ENCODE measurements at places on chromosomes 13 and 19.

DNA sequence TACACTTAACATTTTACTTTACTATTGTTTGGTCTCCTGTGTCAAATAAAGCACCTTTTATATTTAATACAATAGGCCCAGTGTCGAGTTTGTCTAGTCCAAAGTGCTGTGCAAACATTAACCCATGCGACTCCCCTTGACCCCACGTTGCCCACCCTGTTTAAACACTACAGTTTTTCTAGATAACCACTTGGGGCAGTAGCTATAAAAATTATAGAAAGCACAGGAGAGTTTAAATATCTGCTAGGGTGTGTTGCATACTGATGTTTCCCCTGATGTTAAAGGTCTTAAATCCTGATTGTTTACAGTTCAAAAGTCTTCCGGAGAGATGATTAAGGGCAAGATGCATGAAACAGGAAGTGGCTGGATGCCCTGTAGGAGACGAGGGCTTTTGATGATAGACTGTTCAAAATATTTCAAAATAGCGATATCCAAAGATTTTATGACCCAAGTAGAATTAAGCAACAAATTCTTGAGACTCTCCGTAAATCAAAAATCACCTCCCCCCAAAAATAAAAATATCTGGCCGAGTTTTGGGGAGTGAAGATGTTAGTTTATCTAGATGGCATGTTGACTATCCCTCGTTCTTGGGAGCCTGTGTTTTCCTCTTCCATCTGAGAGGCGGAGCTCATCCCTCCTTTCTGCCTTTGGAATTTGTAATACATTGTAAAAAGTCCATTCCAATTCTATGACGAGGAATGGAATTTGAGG, 167.1 kb downstream of the FGF9 start:
- no peak for DNase-seq

GRCh38 chr19:34359954-34360315, 5.1 kb upstream of the GPI start:
- no peak for DNase-seq

DNA sequence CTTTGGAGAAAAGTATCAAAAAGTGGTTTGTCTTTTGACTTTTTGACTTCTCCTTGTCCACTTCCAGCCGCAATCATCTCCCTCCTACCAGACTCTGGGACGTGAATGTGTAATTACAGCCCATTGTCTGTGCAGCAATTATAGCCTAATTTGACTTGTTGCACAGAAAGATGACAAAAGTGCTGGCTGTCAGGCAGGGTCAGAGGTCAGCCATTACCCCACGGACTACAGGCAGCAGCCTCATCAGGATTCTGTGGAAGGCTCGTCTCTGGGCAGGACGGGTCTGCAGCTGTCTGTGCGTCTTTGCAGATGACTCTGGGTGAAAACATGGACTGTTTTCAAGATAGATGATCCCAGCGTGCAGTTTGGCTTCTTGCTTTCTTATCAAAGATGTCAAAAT, 102.2 kb upstream of the EDNRB start:
- no peak for DNase-seq

- peak; percentile 67 for DNase-seq
Measured at GRCh38 chr13:45367358-45367757, 26.4 kb upstream of the TPT1 start.

DNA sequence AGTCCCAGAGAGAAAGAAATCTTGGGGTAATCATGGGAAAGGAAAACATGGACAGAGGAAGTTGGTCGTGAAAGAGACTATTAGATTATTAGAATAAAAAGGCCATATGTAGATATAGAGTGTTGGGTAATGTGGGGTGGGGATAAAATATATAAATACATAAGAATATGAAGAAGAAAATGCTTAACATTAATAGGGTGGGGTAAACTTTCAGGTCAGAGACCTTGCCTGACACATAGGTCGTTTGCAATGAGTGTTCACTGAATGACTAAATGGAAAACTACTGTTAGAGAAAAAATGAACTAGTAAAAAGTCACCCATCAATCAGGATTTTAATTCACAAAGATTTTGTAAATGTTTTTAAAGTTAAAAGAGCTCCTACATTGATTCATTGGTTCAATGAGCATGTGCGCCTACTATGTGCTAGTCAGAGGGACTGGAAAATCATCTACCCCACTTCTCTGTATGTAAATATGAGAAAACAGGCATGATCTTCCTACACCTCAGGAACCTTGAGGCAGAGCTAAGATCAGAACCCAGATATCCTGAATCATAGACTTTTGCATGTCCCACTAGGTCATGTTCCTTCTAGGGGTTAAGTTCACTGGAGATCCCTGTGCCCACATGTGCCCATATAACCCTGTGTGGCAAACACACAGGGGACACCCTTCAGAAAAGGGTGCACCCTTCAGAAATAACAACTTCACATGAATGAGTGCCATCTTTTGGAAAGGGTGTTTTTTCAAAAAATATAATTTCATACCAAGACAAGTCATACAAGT, 24.6 kb upstream of the KLF12 start:
- DNase-seq: no peak

- no peak for DNase-seq
Measured at GRCh38 chr13:114067886-114068651, 64.4 kb downstream of the RASA3 start.

- DNase-seq: no peak
Measured at GRCh38 chr13:107713314-107713713, 502.0 kb downstream of the LIG4 start.

DNA sequence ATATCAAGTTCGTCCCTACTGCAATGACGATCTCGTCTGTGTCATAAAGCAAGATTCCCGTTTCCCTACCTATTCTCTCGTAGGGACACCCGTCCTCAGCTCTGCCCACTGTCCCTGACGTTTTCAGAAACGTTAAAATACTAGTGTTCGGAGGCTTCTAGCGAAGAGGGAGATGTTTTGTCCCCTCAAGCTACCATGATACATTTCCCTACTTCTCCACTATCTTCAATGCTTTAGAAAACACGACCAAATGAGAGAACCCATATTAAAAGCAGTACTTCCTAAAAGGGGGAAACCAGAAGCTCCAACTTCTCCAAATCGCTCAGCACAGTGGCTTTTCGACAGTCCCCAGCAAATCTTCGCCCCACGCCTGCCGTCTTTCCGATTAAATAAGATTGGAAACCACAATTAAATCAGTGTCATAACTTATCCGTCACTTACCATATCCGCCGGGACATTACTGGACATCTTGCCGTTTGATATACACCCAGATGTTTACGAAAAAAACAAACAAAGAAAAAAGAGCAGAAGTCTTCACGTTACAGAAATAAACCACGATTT, 1.3 kb downstream of the UBL3 start:
- no peak for DNase-seq

DNA sequence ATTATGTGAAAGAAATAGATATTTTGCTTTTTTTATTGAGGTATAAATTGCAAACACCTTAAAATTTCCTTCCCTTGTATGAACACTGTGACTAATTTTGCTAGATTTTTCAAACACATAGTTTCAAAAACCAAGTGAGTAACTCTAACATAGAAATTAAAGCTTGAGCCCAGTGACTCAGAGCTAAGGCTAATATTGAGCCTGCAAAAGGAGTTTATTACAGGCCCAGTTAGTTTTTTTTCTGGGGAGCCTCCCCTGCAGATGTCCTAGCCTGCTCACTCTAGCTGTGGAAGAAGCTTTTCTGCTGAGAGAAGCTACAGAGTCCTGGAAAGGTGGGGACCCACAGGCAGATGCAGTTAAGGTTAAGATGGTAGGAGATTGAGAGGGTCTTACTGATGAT, 3.4 kb downstream of the ZNF430 start:
- no peak for DNase-seq

DNA sequence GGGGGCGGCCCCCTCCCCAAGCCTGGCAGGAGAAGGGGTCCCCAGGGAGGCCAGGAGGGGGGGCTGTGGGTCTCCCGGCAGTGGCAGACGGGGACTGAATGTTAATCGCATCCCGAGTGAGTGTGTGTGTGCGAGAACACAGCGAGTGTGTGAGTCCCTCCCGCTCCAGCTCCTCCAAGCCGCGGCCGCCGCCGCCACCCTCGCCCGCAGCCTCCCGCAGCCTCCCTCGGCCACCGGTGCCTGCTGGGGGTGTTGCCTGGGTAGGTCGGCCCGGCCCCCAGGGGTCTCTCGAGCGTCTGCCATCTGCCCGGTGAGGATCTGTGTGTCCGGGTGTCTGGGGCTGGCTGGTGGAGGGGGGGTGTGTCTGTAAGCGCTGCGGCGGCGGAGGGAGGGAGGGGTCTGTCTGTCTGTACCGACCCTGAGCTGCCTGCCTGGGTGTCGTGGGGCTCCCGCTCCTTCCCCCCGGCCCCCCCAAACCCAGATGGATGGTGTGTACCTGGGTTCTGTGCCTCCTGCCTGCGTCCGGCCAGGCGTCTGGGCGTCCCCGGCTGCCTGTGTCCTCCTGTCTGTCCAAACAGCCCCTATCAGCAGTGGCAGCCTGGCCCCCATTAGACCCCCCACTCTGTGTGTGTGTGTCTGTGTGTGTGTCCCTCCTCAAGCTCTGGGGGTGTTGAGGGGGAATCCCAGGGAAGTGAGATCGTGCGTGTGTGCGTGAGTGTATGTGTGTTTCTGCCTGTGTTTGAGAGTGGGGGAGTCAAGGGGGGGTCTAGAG, at the start of gene GRIN2D:
TSS of gene GRIN2D (plus strand) at position 110 of the 772 bp plus-strand sequence. CDS start 4,725 bp downstream, outside the sequence.
- DNase-seq: no peak

- no peak for DNase-seq
Measured at GRCh38 chr13:87923753-87924152, 252.6 kb downstream of the SLITRK5 start.

DNA sequence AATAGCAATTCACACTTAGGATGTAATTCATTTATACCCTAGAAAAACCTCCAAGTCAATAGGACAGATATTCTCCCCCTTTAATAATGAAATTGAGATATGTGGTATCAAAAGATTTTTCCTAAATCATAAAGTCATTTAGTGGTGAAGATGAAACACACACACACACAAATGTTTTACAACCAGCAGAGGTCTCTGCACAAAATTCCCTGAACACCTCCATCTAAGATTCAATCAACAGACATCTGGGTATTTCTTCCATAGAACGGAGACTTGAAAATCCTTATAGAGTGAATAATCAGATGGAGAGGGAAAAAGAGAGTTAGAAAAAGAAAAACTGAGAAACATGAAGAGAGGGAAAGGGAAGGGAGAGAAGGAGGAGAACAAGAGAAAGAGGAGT, 52.8 kb downstream of the MYCBP2 start:
- no peak for DNase-seq

- DNase-seq: no peak
Measured at GRCh38 chr19:16654140-16654539, 5.8 kb downstream of the SMIM7 start.

DNA sequence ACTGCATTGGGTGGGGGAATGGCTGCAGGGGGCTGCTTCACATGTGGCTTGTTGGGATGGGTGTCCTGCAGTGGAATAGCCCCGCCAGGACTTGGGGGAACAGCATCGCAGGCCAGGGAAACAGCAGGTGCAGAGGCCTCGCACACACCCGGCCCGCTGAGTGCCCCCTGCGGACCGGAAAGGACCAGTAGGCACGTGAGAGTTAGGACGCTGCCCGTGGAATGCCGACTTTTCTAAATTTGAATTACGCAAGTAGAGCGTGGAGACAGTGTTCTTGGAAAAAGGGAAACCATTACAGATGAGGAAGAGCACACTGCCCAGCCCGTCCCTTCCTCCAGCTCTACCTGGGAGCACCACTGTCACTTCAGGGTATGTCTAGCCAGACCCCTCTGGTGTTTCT, 11.5 kb downstream of the DNM2 start:
- DNase-seq: no peak

GRCh38 chr19:19276851-19277250, 3.8 kb upstream of the TM6SF2 start:
- DNase-seq: no peak

DNA sequence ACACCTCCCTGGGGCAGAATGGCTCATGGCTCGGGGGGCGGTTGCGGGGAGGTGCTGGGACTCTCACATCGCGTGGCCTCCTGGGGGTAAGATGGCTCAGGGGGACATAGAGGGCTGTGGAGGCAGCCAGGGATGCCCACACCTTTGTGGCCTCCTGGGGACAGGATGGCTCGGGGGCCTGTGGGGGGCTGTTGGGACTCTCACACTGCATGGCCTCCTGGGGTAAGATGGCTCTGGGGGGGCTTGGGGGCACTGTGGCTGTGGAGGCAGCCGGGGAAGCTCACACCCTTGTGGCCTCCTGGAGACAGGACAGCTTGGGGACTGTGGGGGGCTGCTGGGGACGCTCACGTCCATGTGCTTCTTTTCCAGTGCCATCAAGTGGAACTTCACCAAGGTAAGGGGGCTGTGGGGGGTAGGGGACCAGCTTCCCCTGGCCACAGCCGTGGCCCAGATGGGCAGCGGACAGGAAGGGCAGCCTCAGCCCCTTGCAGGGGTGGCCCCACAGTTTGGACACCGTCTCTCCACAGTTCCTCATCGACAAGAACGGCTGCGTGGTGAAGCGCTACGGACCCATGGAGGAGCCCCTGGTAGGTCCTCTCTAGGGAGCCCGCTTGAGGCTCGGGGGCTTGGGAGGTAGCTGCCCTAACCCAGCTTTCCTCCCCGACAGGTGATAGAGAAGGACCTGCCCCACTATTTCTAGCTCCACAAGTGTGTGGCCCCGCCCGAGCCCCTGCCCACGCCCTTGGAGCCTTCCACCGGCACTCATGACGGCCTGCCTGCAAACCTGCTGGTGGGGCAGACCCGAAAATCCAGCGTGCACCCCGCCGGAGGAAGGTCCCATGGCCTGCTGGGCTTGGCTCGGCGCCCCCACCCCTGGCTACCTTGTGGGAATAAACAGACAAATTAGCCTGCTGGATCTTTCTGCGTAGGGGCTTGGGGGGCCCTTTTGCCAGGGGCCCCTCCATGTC, 2.4 kb downstream of the GPX4 start:
- no peak for DNase-seq

DNA sequence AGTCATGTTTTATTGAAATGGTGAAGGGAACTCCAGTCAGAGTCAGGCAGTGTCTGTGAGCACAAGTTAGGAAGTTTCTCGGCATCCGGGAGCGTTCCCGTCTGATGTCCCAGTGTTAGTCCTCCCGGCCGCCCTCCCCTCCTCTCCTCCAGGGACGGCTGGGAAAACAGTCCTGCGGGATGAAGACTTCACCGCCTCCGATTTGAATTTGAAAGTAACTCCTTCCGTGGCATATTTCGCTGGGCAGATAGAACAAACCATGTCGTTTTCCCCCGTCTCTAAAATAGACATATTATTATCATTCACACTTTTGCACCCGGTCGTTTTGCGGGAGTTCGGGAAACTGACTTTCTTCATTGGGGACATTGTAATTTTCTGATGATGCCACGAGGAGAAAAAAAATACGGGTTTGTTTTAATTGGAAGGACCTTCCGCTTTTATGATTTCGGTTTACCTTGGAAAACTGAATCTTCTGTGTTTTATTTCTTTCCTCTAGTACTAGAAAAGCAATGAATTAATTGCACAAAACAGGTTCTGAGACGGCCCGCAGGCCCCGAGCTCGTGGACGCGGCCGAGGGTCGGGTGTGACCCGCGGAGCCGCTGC, 76.6 kb downstream of the ZIC5 start:
- DNase-seq: no peak

GRCh38 chr13:43799191-43799590, 12.4 kb upstream of the ENOX1 start:
- DNase-seq: no peak

DNA sequence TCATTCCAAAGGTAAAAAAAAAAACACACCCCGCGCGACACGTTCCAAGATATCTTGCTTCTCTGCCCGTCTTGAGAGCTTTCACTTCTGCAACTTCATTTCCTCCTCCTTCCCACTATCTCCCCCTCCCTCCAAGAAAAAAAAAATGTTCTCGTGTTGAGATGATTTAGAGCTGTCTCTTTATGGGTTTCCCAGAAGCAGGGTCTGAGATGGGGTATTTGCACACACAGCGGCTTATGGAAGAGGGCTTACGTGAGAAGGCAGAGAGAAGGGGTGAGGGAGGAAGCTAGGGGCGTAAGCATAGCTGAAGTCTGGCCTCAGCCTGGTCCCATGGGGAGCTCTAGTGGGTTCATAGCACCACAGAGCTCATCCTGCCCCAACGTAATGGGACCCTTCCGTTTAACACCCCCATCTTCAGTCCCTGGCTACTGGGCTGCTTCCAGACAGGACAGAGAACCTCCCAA, 31.3 kb upstream of the USE1 start:
- no peak for DNase-seq

Data from stimulated activated CD8-positive, alpha-beta memory T cell treated with anti-CD3 and anti-CD28 coated beads, Interleukin-7, amount 100 ng/mL, for 1 hour (primary cell).